RWPE2 (cell line): ENCODE measurements at places on chromosomes 5 and 9.
A peak's percentile ranks its signal among the peaks of the same experiment; 100 is the strongest.

DNA sequence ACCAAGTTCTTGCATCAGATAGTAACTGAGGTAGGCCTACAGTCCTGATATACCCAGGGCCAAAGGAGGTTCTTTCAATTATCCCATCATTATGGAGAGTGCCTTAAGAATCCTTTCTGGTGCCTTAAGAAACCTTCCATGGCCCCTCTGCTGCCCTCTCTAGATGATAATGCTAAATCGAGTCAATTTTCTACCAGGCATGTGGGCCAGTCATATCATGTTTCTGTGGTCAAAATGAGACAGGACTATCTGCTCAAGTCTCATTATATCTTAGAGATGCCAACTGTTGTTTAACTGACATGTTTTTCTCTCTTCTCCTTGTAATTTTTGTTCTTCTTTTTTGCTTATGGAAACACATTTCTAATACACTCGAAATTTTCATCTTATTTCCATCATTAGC lies 127.6 kb downstream of the EDIL3 start:
- DNase-seq: no peak

- DNase-seq: peak; percentile 38
Observed at GRCh38 chr9:136012651-136013050, 51.5 kb upstream of the UBAC1 start.

- no peak for DNase-seq
Observed at GRCh38 chr5:112733586-112733985, 4.1 kb upstream of the APC start.

DNA sequence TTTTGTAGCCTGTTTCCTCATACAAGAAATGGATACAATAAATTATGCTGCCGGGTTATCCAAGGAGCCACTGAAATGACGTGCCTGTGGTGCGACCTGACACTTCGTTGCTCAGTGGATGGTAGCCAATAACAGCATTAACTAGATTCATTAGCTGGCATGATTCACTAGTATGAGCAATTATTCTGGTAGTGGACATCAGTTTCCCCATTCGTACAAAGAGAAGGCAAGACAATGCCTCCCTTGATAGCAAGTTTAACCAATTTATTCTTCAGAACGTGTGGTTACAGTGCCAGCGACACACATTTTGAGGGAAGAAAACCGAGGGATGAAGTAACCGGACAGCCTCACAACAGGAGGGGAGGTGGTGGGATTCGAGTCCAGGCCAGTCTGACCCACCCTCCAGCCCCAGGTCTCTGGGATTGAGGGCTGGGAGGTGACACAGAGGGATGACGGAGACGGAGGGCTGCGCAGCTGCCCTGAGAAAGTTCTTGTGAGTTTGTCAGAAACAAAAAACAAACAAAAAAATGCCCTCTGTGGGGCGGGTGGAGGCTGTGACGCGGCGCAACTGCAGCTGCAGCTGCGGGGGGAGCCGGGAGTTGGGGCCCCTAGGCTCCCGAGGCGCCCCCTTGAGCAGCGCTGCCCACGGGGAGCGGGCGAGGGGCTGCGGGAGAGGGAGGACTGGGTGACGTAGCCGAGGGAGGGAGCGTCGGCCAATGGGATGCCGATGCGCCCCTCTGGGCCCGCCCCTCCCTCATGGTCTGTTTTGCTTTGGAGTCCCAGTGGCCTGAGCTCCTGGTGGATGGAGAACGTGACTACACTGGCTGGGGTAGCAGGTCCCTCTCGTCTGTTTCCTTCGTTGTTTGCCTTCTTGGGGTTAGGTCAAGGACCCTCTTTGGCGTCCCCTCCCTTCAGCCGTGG lies 10.9 kb downstream of the LHX2 start:
- no peak for DNase-seq

DNA sequence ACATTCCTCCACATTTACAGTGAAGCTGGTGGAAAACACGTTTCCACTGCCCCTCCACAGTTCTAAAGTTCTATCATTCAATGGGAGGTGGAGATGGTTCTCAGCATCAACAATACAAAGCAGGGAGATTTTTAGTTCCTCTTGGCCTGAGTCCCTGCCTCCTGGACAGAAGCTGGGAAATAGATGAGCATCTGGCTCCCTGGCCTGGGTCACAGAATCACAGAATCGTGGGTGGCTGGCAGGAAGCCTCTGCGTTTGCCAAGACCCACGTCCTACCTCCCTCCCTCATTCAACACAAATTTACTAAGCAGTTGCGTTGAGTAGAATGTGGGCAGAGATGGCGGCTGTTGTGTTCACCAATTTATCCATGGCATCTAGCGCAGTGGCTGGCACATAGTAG lies 5.2 kb upstream of the PPARGC1B start:
- DNase-seq: no peak

DNA sequence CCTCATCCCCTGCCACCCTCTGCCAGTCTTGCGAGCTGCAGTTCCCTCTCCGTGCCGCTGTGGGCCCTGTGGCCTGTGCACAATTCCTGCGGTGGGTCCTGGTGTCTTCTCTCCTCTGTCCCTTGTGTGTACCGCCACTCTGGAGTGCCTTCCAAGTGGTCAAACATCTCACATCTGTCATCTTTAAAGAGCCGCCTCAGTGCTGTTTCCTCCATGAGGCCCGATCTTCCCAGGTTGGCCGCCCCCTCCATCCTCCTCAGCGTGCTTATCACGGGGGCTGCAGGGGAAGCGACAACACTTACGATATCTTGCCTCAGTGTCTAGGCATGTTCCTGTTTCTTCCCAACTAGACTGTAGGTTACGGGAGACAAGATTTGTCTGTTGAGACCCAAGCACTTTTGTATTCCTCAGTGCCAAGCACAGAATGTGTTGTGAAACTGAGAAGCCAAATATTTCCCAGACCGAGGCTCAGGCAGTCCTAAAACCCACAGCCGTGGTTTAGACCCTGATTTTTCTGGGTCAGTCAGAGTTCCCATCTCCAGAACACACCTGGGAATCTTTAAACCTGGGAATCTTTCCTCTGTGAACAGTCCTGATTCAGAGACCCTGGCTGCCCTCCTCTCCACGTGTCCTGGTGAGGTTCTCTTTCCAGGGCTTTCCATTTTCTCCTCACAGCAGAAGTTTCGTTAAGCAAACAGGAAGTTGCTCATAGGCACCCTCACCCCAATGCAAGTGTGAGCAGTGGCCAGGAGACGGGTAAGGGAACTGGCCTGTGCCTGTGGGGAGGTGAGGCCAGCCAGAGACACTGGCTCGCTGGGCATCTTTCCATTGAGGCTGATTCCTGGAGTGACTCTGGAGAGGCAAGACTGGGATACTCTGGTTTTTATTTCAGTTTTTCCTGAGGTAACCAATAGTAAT lies 28.8 kb downstream of the SLC46A2 start:
- DNase-seq: no peak

DNA sequence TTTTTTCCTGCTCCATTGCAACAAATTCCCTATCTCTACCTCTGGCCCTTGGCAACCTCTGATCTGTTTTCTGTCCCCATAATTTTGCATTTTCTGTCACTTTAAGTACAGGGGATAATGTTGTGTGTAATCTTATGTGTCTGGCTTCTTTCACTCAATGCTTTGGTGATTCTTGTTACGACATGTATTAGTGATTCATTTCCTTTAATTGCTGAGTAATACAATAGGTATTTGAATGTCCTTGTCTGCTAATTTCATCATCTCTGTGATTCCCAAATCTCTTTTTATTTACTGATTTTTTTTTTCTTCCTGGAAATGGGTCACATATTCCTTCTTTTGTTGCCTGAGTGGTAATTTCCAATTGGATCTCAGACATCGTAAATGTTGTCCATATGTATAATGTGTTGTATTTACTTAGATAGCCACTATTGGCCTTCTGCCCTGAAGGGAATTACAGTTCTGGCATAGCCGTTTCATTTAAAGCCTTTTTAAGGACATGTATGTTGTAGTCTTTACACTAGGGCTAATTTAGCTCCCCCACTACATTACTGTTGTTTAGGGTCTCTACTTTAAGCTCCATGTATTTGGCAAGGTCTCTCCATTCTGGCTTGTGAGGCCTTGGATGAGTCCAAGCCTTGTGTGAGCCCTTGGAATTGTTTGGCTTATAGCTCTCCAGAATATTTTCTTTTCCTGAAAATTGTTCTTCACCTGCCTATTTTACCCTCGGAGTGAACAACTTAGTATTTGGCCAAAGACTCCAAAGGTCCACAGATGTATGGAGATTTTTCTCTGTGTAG lies 683.8 kb downstream of the LRRC70 start:
- DNase-seq: no peak

DNA sequence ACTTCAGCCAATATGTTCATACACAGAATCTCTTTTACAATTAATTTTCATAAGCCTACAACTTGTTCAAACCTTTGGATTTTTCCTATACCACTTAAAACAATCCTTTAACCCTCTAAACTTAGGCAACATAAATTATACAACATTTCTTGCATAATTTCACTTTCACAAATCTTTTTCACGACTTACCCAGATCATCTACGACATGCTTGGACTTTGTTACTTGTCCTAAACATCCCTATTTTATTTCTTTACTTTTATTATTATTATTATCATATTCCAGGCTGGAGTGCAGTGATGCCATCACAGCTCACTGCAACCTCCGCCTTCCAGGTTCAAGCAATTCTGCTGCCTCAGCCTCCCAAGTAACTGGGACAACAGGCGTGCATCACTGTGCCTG lies 68.0 kb downstream of the CACNA1B start:
- no peak for DNase-seq

DNA sequence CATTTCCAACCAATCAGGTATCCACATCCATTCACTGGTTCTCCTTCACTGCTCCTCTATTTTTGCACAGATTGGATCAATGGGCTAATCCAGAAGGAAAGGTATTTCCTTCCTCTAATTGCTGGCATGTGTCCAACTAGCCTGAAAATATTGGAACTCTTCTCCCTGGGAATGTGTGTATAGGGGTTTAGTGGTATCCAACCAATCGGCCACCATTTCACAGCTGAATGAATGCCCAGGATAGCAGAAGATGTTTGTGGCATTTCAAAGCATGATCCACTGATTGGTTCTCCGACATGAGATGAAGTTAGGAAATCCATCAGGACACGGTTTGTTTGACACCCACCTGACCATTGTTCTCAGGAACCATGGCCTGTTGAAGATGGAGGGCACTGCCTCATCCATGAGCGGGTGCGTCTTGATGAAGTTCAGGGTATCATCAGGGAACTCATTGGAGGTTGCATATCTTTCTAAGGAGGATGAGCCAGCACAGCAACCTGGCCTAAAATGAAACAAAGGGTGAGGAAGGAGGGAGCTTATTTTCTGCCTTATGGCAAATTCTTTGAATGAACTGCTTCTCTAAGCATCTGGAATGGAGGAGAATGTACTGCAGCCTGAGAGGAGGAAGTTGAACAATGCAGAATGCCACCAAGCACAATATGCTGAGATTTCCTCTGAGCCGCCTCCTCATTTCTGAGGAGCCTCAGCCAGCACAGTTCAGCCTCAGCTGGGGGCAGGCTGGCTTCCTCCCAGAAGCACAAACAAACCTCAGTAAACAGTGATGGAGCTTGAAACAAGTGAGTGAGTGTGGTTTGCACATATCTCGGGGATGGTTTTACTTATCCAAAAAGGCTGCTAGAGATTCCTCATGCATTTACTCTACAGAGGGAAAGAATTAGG lies 94.6 kb downstream of the SEMA6A start:
- DNase-seq: no peak
